ENCODE measurements at places on chromosomes 16 and 17.

DNA sequence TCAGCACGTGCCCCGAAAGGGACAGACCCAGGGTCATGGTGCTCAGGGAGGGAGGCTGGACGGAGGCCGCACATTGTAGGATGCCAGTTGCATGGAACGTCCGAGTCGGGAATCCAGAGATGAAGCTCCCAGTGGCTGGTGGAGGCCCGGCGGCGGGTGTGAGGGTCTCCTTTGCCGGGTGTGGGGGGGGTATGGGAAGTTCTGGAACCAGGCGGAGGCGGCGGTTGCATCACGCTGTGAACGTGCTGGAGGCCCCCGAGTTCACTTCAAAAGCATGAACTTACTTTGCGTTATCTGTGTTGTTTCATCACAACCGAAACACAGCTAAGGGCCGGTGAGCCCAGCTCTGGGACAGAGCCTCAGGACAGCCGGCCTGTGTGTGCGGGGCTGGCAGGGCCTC, 73.4 kb upstream of the GNG13 start:
- no peaks in the 10 kb centered on the region for H3K4me1 ChIP-seq
- no peaks in the 10 kb centered on the region for H3K27me3 ChIP-seq
- H3K4me3 ChIP-seq: no peak overlapping the region
- no peak for DNase-seq
- H3K27ac ChIP-seq: no peak overlapping the region

DNA sequence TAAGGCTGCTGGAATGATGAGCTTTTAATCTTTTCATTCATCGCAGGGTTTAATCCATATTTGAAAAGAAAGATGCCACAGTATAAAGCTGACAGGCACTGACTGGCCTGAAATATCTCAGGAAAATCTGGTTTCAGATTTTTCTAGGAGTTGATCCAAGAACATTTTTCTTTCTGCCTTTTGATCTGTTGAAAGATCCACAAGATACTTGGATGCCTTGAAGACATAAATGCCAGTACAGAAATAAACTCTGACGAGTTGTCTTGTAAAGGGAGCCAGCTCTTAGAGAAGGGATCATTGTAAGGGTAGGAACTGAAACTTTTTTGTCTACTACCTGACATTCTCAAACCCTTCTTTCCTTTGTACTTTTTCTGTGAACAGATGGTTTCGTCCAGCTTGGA, 25.4 kb upstream of the KRT20 start:
- peaks cover 8% of the 10 kb centered on the region for H3K27me3 ChIP-seq
- no peak overlapping the region for H3K27ac ChIP-seq
- H3K4me1 ChIP-seq: no peaks in the 10 kb centered on the region
- no peaks in the 10 kb centered on the region for H3K36me3 ChIP-seq
- no peak for DNase-seq

- H3K27me3 ChIP-seq: no peaks in the 10 kb centered on the region
- no peak for DNase-seq
- H3K4me3 ChIP-seq: no peak overlapping the region
- no peaks in the 10 kb centered on the region for H3K4me1 ChIP-seq
Observed at GRCh38 chr17:47708312-47708863, 14.4 kb downstream of the TBKBP1 start.

- H3K27ac ChIP-seq: no peak overlapping the region
- H3K36me3 ChIP-seq: no peaks in the 10 kb centered on the region
Observed at GRCh38 chr17:9521062-9521461, 54.6 kb downstream of the STX8 start.

DNA sequence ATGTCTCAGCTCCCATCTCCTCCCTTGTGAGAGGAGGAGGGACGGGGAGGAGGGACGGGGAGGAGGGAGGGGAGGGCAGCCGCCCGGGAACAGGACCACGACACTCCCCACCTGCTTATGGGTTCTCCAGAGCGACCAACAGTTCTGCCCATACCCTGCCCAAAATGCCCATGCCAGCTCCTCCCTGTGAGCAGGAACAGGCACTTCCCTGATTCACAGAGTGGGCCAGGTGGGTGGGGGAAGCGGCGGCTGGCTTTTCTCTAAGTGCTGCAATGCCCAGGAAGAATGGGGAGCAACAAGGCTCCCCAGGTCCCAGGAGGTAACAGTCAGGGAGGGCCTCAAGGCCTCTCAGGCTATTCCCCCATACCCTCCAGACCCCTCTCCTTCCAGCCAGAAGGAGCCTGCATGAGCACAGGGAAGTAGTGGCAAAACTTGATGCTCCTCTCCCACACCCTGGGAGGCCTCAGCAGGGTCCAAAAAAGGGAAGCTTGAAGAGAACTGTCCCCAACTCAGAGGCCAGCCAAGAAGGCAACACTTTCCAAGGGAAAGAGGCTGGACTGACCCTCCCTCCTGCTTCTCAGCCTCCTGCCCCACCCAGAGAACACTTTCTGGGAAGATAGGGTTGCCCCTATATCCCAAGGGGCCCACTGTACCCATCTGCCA, 53.8 kb downstream of the MYO18A start:
- peaks cover 6% of the 10 kb centered on the region for H3K36me3 ChIP-seq
- H3K4me1 ChIP-seq: no peaks in the 10 kb centered on the region
- no peak overlapping the region for H3K27ac ChIP-seq
- no peak overlapping the region for H3K4me3 ChIP-seq
